CD4-positive, alpha-beta T cell treated with Interleukin-21 for 1 hour (primary cell): ENCODE measurements at places on chromosomes 5 and 9.
A peak's percentile ranks its signal among the peaks of the same experiment; 100 is the strongest.

DNA sequence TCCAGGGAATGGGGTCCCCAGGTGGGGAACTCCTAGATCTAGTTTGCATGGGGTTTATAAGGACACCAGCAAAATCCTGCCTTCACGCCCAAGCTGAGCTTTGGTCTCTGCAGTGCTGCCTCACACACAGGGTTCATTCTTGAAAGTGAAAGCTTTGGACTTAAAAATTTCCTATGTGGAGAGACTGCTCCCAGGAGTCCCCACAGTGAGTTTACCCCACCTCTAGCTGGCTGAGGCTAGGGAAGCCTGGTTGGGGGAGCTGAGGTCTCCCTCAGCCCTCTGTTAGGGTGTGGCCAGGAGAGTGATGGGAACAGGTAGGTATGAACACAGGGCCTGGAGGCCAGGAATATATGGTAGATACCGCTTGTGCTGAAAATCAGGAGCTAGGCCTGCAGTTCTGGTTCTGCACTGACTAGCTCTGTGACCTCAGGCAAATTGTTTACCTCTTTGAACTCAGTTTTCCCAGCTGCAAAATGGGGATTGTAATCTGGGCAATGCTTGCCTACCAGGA, 41.5 kb upstream of the LARP1 start:
- DNase-seq = no peak

- no peak for DNase-seq
These were observed 25.6 kb downstream of the C5orf15 start for GRCh38 chr5:133942614-133943474.

DNA sequence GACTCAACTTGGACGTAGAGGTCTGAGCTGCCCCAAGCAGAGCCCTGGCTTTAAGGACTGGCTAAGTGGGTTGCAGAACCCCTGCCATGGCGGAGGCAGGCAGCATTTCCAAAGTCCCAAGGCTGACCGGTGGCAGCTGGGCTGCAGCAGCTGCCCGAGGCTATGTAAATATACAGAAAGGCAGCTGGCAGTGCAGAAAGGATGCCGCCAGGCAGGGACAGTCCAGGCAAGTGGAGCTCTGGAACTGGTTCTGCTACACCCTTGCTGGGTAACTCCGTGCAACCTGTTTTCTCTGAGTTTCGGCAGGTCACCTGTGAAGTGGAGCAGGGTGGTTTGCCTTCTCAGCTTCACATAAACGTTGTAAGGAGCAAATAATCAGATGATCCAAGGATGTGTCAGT, 46.0 kb downstream of the SHB start:
- no peak for DNase-seq

DNA sequence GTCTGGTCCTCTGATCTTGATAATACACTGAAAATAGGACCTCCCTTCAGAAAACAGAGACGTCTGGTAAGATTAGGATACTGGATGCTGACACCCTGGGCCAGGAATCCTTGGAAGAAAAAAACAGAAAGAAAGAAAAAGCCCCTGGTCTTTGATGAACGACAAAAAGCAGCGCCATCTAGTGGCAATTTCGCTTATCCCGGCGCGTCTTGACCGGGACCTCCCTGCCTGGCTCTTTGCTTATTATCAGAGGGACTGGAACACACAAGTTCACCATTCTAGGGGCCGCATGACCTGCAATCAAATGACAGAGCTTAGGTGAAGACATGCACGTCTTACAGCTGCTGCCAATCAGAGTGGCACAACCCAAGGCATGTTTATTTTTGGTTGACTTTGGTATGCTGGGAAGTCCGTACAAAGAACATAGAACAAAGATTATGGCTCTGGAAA, 114.9 kb upstream of the NFIB start:
- DNase-seq = peak; percentile 19

GRCh38 chr9:127142291-127142690, 19.9 kb upstream of the ANGPTL2 start:
- no peak for DNase-seq

GRCh38 chr5:14206028-14206725, 63.0 kb downstream of the TRIO start:
- DNase-seq = no peak

DNA sequence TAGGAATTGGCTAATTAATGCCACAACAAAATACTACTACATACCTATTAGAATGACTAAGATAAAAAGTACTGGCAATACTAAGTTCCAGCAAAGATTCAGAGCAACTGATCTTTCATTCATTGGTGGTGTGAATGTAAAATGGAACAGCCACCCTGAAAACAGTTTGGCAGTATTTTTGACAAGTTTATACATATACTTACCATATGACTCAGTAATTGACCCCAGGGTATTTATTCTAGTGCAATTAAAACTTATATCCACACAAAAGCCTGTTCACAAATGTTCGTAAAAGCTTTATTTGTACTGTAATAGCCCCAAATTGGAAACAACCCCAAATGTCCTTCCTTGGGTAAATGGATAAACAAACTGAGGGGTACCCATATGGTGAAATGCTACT, 270.8 kb upstream of the ACTBL2 start:
- no peak for DNase-seq

DNA sequence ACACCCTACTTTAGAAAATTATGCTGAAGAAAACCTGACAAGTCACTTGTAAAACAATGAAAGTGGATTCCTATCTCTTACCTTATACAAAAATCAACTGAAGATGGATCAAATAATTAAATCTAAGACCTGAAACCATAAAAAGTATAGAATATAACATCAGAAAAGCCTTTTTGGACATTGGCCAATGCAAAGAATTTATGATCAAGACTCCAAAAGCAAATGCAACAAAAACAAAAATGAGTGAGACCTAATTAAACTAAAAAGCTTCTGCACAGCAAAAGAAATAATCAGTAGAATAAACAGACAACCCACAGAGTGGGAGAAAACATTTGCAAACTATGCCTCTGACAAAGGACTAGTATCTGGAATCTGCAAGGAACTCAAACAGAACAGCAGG, 303.0 kb upstream of the CDH9 start:
- DNase-seq = no peak

DNA sequence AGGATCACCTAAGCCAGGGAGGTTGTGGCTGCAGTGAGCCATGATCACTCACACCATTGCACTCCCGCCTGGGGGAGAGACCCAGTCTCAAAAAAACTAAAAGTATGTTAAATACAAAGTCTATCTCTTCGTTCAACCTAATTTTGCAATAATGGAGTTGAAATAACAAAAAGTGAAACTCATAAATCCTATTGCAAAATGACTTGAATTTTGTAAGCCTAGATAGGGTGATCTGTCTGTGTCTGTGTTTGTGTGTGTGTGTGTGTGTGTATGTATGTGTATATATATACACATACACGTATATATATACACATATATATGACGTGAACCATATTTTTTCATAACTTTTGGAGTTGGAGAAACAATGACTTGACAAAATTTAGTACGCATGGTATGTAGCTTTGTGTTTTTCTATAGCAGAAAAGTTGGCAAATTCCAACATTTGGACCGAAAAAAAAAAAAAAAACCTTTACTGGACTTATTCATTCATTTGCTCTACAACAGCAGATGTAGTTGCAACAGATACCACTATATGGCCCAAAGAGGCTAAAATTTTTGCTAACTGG, 76.9 kb upstream of the CDH6 start:
- no peak for DNase-seq

DNA sequence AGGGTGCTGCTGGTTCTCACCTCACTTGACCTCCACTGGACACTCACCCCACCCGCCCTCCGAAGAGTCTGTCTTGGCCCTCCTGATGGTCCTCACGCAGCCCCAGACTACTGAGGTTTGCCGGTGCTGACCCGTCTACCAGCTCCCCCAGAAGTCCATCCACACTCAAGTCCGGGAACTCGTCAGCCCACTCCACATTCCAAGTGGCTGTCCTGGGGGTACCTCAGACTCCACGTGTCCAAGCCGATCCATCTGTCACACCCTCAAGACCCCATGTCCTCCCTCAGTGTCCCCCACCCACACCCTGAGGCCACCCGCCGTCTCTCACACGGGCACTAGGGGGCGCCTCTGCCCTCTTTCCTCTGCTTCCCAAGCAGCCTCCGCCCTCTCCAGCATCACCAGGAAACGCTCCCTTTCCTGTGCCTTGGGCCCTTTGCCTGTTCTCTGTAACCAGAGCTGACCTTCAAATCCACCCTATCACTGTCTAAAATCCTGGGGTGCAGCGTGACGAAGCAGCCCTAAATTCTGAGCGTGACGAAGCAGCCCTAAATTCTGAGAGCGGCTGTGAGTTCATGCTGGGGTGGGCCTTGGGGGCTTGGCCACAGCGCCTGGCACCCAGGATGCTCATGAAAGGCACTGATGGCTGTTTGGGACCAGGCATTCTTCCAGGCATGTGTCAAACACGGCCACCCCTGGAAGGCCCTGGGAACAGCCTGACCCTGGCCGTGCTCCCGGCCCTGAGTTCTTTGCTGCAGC, 95.7 kb downstream of the KCNT1 start:
- DNase-seq = no peak

DNA sequence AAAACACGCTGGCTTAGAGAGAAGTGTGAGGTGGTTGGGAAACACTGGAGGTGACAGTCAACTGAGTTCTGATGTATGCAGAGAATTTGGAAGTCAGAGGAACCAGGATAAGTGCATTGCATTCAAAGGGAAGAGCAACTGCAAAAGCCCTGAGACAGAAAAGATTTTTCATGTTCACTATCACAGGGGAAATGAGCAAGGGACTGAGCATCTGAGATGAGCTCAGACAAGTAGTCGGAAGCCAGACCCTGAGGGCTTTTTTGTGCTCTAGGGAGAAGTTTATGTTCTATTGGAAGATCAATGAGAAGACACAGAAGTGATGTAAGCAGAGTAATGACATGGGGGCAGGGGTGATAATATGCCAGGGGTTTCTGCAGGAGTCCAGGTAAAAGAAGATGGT, 97.5 kb downstream of the HTR4 start:
- DNase-seq = no peak

DNA sequence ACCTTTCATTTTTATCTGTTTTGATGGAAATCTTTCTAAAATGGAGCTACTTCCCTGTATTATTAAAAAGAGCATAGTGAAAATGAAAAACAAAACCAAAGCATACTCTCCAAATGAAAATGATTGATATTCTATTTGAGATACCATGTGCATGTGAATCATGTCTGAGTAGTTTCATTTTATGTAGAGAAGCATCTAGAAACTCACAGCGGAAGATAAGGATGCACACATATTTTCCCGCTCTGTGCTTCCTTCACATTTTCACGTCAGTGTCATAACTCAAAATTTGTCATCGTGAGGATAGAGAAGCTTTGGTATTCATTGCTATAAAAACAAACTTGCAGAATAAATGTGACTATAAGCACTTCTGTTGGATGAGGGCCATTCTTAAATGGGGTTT, 34.0 kb upstream of the CLINT1 start:
- DNase-seq = no peak

GRCh38 chr9:18947892-18948339, 85.1 kb downstream of the SAXO1 start:
- no peak for DNase-seq

GRCh38 chr5:367358-368130, 46.0 kb downstream of the AHRR start:
- no peak for DNase-seq

DNA sequence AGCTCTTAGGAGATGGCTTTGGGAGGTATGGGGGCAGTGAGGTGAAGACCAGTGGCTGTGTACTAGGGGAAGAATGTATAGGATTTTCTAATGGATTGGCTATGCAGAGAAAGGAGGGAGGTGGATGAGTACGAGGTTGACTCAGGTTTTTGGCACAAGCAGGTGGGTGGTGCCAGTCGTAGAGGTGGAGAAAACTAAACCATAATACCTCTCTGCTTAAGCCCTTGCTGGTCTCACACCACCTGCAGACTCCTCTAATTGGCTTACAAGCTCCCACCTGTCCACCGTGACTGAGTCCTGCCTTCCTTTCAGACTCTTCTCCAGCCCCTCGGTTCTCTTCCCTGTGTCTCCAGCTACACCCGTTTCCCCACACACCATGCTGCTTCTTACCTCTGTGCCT, 521.7 kb upstream of the CLINT1 start:
- DNase-seq = no peak

DNA sequence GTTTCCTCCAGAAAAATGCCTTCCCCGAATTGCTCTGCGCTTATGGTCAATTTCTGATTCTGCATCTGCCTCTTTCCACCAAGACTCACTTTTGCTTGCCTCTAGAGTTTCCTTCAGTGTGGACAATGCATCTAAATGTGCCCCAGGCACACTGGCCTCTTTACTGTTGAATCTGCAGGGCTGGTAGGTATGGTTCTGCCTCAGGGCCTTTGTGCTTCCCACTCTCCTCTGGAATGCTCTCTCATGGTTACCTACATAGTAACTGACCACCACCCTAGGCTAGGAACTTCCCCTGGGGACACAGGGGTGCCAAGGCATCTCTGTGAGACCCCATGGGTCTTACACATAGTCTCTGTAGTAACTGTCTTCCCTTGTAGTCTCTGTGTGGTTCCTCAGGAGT, 1258.6 kb downstream of the CDH12 start:
- DNase-seq = no peak

GRCh38 chr5:154542000-154542399, 64.0 kb upstream of the HAND1 start:
- DNase-seq = no peak
